ENCODE measurements at places on chromosomes 1 and 21. TPM values are rescaled to one million over a fixed set of nuclear protein-coding genes. Genes with fewer than 3 reads are reported as not detected.
A peak's percentile ranks its signal among the peaks of the same experiment; 100 is the strongest.

RGS1 gene
- not detected for total RNA-seq

KDF1 gene
- total RNA-seq: not detected

DNA sequence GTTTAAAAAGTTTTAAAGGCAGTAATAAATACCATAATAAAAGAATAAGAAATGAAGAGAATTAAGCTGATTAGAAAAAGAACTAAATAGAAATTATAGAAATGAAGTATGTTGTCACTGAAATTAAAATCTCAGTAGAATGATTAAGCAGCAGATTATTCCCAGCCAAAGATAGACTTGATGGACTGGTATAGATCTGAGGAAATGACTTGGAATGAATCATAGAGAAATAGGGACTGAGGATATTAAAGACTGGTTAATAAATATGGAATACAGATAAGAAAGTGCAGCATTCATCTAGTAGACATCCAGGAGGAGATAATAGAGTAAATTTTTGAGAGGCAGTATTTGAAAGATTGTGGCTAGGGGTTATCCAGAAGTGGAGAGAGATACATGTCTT lies 28.7 kb downstream of the MARK1 start:
- DNase-seq: no peak

GRCh38 chr1:157959750-157960149 lies 33.7 kb upstream of the KIRREL1 start:
- DNase-seq: no peak

GRCh38 chr21:44283948-44284347 lies 1.7 kb upstream of the AIRE start:
- DNase-seq: no peak

GRCh38 chr21:16047904-16048303 lies 318.1 kb downstream of the USP25 start:
- DNase-seq: peak; percentile 80

Measured in IMR-90 (cell line).